ENCODE measurements at places on chromosomes 6 and 20. TPM values are rescaled to one million over a fixed set of nuclear protein-coding genes. Genes with fewer than 3 reads are reported as not detected.

The EIF6 gene
- total RNA-seq = 117 TPM

The SNAI1 gene
- total RNA-seq = 0.66 TPM

The PROKR2 gene
- not detected for total RNA-seq

DNA sequence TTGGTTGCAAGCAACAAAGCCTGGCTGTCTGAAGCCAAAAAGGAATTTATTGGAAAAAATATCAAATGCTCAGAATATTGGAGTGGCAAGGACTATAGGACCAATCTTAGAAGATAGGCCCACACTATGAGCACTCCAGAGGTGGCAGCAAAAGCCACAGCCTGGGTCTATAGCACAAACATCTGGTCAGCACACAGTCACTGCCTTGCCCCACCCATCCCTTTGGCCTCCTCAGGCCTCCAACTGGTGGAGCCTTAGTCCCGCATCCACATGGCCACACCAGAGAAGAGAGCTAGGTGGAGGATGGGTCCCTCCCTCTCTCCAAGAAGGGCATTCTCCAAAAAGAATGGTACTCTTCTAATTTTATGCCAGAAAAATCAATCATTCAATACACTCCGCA is 14.0 kb downstream of the NUDT3 start:
- no peak for DNase-seq

The MDN1 gene
- 20.3 TPM for total RNA-seq

DNA sequence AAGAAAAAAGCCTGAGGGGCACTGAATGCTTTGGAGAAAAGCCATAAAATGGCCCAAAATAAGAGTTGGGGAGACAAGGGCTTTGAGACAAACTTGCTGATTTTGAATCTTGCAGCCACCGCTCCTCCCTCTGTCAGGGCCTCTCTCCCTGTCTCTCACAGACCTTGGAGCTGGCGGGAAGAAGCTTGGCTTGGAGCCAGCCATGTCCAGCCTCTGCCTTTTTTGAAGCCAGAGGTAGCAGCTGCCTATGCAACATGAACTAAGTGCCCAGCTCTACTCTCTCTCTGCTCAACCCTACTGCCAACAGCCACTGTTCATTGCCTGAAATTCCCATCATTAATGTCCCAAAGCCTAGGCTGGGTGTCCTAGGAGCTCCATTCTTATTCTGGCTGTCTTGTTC is 63.7 kb upstream of the CTNNBL1 start:
- no peak for DNase-seq

All from fibroblast of lung (primary cell).